Upper lobe of left lung (tissue), 6 donors: ENCODE measurements at places on chromosomes 3 and 15.

GRCh38 chr3:43759297-43759782 lies 68.6 kb downstream of the ABHD5 start:
- DNase-seq: no peak

DNA sequence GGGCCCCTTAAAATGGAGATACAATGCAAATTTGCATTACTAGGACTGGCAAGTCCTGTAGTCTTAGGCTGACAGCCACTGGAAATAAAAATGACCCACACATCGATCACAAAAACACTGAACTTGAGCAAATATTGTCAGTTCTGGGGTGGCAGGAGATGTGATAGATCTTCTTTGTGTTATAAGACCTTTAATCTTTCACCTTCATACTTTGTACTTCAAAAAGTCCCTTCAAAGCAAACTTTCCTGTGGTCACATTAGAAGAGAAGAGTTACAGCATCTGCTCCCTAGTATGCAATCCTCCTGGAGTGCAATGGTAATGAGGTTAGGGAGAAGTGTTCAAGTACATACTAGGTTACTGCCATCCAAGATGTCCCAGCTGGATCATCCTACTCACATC lies 149.4 kb upstream of the KCNMB2 start:
- no peak for DNase-seq

DNA sequence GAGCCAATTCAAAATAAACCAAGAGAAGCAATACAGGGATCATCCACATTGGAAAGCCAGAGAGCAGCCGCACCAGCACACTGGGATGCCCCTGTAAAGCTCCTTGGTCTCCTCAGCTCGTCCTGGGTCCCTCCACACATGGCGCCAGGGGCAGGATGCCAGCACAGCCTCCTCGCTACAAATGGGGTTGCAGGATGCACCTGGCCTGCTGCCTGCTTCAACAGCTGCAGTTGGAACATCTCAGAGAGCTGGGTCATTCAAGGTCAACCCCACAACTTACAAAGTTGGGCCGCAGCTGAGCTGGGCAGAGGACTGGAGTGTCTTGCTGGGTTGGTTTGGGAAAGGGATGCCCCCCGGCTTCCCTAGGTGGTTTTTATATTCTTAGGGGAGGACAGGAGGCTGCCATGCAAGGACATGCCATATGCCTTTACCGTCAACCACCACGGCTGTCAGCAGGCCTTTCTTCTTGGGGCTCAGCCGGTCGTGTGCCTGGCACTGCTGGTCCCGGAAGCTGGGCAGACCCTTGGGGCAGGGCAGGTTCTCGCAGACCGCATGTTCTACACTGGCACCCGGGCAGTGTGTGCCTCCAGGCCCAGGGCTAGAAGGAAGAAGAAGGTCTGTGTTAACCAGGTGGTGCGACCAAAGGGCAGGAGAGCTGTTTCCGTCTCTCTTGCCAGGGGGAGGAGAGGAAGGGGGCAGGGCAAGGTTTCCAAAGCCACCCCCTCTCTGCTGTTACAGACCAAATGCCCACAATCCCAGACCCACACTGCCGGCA lies 225.2 kb downstream of the ADAMTS17 start:
- peak; percentile 50 for DNase-seq

DNA sequence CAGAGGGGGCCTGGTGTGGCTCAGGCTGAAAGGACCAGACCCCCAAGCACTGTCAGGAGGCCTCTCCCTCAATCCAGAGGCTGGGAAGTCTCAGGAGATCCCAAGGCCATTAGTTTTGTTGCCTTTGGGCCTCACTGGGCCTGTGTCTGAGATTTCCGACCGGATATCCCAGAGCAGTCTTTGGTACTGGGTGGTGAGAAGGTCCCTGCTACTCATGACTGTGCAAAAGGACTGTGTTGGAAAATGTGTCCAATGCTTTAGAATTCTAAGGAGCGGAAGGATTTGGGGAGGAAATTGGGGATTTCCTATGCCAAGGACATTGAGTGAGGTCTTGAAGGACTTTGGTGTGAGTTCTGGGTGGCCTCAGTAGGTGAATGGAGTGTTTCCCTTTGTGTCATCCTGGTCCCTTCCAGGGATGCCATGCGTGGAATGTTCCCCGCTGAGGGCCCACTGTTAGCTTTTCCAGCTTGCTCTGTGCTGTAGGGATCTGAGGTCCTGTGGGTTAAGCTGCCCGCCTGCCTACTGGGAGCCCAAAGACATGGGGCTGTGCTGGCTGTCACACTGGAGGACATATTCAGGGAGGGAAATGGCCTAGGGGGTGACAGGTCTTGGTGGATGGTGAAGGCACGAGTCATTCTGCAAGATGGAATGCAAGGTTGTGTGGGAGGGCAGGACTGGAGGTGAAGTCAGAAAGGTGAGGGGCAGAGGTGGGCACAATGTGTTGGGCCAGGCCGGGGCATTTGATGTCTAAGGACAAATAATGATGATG lies 16.4 kb downstream of the SMAD6 start:
- no peak for DNase-seq

DNA sequence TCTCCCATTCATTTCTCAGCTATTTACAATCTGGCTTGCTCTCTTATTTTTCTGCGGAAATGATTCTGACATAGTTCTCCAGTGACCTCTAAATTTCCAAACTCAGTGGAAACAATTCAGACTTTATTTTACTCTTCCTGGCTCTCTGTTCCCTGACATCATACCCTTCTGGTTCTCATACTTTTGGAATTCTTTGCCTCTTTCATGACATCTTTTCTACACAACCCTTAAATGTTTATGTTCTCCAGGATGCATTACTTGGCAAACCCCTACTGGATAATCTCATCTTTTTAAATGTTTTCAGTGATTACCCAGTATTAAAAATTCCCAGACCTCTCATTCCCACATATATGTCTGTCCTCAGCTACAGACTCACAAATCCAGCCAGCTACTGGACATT lies 23.9 kb upstream of the PLSCR4 start:
- DNase-seq: no peak

DNA sequence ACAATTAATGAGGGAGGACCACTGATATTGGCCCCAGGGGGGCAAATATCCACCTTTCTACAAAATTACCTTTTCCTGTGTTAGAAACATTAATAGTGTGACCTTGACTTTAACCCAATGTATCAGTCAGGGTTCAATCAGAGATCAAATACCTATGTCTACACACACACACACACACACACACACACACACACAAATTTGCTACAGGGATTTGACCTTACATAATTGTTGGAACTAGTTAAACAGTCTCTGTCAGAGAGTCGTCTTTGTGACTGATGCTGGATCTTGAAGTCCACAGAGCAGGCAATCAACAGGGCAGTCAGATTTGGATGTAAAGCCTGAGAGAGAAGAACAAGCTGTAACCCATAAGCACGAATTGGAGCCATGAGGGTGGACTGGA lies 32.5 kb downstream of the TM4SF4 start:
- no peak for DNase-seq

- no peak for DNase-seq
Observed at GRCh38 chr3:52492059-52492458, 3.1 kb upstream of the STAB1 start.
